ENCODE measurements at places on chromosomes 4 and X.

DNA sequence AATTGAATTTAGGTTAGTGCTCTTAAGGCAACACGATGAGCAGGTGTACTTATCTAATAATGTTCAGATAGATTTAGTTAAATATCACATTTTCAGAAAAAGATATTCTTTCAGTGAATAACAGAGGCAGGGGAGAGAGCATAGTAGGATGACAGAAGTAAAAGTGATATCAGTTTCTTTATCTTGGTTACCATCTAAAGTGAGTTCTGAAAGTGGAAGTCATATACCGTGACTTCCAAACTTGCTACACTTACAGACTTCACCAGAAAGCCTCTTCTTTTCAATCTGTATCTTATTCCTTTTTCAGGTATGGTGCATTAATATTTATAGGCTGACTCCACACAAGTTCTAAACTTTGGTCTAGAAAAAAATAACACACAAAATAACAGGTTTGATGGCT lies 124.9 kb downstream of the POU4F2 start:
- DNase-seq: no peak

GRCh38 chrX:153571534-153571908 lies 27.4 kb downstream of the CCNQ start:
- DNase-seq: no peak

GRCh38 chr4:53174823-53175222 lies 191.0 kb downstream of the SCFD2 start:
- no peak for DNase-seq

GRCh38 chrX:46165411-46165810 lies 379.8 kb downstream of the ZNF674 start:
- peak; percentile 52 for DNase-seq

DNA sequence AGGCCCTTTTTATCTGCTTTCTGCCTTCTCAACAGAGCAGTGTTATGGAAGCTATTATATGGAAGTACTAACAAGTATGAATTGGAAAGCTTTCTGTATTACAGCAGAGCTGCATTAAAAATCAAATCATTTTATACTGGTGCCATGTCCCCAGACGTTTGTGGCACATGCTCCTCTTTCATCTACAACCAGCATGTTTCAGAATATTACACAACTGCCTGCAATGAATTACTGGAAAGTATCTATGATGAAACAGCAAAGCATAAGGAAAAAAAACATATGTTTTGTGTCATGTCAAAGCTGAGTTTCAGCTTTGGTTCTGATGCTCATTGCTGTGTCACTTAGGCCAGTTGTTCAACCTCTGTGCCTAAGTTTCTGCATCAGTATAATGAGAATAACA lies 576.8 kb downstream of the GBA3 start:
- DNase-seq: no peak

DNA sequence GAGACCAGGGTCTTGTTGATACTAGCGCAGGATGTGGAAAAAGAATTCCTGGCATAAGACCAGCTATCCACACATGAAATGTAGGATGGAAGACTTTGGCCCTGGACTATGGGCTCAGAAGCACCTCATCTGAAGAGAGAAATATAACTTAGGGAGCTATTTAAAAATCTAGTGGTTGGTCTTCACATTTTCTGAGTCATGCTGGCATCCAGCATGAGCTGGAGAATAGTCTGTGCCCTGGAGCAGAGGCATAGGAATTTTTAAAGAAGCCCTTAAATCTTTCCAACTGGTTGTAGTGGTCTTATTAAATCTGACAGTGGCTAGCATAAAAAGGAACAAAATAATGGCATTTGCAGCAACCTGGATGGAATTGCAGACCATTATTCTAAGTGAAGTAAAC lies 86.3 kb downstream of the SMARCA5 start:
- no peak for DNase-seq

GRCh38 chr4:183180096-183180495 lies 81.0 kb downstream of the WWC2 start:
- no peak for DNase-seq

- peak; percentile 46 for DNase-seq
Observed at GRCh38 chrX:134933911-134934310, 56.9 kb upstream of the SMIM10 start.

GRCh38 chrX:18596096-18596495 lies 75.8 kb downstream of the RS1 start:
- DNase-seq: no peak

GRCh38 chr4:175405961-175406360 lies 406.1 kb downstream of the GPM6A start:
- no peak for DNase-seq

- no peak for DNase-seq
Observed at GRCh38 chr4:34066126-34066525, 2178.2 kb downstream of the ARAP2 start.

- DNase-seq: no peak
Observed at GRCh38 chr4:76740866-76741662, 156.9 kb downstream of the SOWAHB start.

DNA sequence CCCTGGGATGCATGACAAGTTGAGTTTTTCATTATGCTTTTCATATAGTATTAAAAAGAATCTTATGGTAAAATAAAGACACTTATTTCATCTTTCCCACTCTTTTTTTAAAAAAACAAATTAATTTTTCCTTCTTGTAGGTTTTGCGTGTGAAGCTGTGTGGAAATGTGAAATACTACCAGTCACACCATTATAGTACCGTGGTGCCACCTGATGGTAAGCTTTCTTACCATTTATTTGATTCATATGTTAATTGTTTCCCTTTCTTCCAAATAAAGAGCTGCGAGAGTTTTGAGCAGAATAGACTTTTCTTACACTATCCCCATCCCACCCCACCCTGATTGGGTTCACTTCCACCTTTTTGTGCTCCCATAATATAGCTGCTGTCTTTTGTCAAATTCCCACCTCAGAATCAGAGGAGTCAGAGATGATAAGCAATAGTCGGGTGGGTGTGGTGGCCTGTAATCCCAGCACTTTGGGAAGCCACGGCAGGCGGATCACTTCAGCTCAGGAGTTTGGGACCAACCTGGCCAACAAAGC lies 44.3 kb downstream of the CASP6 start:
- DNase-seq: no peak

DNA sequence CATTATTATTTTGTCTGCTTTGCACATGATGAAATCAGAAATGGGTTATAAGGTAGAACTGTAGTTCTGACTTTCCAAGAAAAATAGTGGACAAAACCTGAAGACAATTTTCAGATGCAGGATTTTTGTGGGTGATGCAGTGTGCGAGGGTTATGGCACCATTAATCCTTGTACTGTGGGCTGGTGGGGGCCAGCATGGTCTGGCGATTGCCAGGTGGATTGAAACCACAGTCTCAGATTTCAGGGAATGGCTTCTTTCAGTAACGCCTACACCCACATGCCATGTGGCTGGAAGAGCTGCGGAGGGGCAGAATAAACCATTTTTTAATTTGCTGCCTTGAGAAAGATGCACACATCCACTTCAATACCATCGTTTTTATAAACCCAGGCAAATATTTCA lies 150.5 kb downstream of the ARSF start:
- DNase-seq: no peak

DNA sequence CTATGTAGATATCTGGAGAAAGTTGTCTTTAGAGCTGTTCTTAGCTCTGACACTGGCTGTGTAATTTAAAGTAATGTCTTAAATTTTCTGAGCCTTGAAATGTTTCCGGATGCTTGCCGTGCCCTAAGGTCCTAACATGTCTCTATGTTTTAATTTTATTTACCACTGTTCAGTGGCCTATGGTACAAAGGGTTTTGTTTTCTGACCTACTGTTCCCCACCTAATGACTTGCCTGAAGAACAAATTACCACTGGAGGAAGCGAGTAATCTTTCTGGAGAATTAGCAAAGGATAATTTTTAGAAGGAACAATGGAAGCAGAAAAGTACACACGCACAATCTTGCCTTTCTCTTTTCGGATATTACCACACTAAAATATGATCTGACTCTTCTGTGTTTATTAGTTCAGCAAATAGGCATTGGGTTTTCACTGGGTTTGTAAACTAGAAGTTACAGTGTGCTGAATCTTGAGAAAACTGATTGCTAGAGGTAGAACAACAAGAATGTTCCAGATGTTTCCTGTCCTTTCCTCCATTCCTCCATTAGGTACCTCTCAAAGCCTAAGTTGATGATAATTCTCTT lies 435.9 kb downstream of the PACRGL start:
- DNase-seq: no peak

GRCh38 chrX:54157561-54157960 lies 25.5 kb downstream of the FAM120C start:
- no peak for DNase-seq

DNA sequence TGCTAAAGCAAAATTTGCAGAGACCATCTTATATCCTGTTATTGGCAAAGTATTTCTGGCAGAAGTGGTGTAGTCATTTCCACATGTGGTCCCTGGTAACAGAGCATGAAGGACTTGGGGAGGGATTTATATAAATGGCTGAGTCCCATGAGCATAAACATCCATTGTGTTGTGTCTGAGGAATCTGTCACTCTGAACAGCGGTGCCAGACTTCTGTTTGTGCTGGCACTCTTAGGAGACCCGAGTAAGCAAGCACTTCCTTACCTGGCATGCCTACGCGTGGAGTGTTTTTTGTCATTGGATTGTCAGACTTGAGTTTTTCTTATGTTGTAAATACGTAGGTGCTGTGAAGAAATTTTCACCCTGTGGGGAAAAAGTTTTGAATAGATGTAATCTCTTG lies 285.9 kb downstream of the ARHGAP10 start:
- no peak for DNase-seq

- peak; percentile 75 for DNase-seq
Observed at GRCh38 chrX:68433155-68433980, at the start of gene OPHN1. Gene OPHN1, minus strand, starts transcription at chrX:68433495. Its CDS starts 475 bp downstream, at chrX:68433020.

DNA sequence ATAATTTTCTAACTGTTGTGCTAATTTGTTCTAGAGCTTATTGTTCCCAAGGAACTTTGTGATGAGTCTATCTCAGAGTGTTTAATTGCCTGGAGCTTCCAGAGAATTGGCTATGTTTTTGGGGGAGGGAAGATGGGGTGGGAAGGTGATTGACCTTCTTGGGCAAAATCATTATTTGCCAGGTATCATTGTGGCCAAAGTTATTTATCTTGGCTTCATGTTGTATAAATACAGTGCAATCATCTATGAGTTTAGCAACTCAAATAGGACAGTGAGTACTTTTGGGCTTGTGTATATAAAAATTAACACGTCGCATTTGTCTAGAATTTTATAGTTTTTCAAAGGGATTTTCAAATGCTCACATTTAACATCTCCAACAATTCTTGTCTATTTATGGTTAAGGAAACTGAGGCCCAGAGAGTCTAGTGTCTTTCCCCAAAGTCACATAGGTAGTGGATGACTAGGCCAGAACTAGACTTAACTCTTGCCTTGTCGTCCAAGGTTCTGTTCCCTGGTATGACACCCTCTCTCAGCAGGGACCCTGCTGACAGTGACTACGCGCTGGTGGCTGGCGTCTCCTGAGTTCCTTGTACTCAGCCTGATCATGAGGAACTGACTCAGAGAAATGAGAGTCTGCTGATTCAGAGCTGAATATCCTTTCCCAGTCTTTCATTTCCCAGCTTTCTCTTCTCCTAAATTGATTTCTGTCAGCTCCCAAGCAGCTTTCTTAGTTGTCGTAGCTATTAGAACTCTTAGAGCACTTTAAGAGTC lies 27.7 kb downstream of the FNIP2 start:
- peak; percentile 53 for DNase-seq

GRCh38 chr4:88757776-88758175 lies 60.1 kb upstream of the NAP1L5 start:
- DNase-seq: no peak

GRCh38 chr4:24164054-24164693 lies 274.3 kb upstream of the PPARGC1A start:
- DNase-seq: no peak

GRCh38 chrX:41716222-41716621 lies 7.8 kb upstream of the GPR82 start:
- no peak for DNase-seq

- DNase-seq: no peak
Observed at GRCh38 chr4:108160741-108161352, 7.9 kb downstream of the LEF1 start.

DNA sequence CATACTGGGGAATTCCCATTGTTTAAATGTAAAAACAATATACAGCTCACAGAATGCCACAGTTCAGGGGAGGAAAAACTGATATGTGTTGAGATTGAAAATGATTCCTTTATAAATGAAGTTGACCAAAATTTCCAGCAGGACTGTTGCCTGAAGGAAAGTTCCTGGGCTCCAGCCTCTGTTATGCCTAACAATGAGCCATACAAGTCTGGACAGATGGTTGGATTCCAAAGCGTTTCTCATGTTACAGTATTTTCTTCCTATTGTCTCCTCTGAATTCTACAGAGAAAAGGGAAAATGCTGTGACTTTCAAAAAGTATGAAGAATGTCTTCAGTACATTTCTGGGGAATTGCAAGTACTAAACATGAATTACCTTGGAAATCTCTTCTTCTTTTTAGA lies 73.3 kb downstream of the ALPK1 start:
- DNase-seq: no peak

DNA sequence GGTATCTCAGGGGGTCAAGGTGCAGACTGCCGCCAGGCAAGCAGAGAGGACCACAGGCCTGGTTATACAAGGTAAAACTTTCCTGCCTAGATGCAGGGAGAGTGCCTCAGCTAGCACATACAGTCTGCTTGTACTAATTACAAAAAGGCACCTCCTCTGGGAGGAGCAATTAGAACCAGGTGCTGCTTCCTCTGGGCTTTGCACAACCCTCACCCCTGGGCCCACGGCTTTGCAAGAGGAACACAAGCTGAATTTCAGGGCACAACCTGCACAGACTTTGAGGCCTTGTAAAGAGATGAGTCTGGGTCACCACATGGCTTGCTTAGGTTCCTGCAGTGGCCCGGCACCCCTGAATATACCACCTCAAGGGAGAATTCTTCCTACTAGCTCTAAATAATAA lies 9.2 kb upstream of the CITED1 start:
- no peak for DNase-seq

GRCh38 chr4:121991968-121992367 lies 40.1 kb upstream of the TRPC3 start:
- no peak for DNase-seq

GRCh38 chr4:176236946-176237345 lies 32.1 kb downstream of the ASB5 start:
- DNase-seq: no peak

DNA sequence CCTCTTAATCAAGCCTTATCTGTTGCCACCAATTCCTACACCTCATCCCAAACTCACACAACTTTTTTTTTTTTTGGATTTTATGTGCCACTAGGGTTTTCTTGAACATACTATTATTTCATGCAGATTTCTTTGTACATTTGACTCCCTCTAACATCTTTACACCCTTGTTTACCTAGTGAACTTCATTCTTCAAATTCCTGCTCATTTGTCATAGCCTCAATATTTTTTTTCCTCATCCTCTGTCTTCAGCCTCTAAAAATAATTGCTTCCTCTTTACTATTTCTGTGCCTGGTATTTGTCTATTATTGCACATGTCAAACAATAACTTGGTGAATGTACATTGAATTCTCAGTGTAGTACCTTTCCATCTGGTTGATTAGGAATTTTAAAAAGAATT lies 22.0 kb downstream of the NBDY start:
- no peak for DNase-seq

- DNase-seq: no peak
Observed at GRCh38 chrX:154125391-154126040, 18.5 kb upstream of the OPN1LW start.

GRCh38 chr4:109015413-109015810 lies 252.6 kb upstream of the ETNPPL start:
- DNase-seq: no peak

GRCh38 chrX:134032441-134032840 lies 47.0 kb upstream of the GPC3 start:
- DNase-seq: no peak

Data from ACHN (cell line).